ENCODE measurements at places on chromosomes 16 and 17. TPM values are rescaled to one million over a fixed set of nuclear protein-coding genes. Genes with fewer than 3 reads are reported as not detected.

Gene KRT24
- total RNA-seq: 0.43 TPM

Gene VASN
- 9.7 TPM for total RNA-seq

Gene RAB40C
- total RNA-seq: 21.4 TPM

Gene ESRP2
- total RNA-seq: 65.6 TPM

Gene SHISA6
- 2.4 TPM for total RNA-seq

Gene PERCC1
- total RNA-seq: 0.83 TPM

Gene C17orf50
- not detected for total RNA-seq

Gene MYH2
- not detected for total RNA-seq

Gene MYO1D
- 24.9 TPM for total RNA-seq

Gene ASPHD1
- 7.8 TPM for total RNA-seq

Gene TEKT1
- total RNA-seq: 1.6 TPM

Gene HS3ST2
- 0.12 TPM for total RNA-seq

All from type B pancreatic cell (in vitro differentiated cells).